GM12878 (cell line): ENCODE measurements at places on chromosomes 3 and 15. TPM values are rescaled to one million over a fixed set of nuclear protein-coding genes. Genes with fewer than 3 reads are reported as not detected.

Gene PHLDB2
- total RNA-seq = 0.64 and 0.90 TPM in 2 replicates

Gene FBXW12
- total RNA-seq = 0.15 TPM in 1 of 2 replicates, not detected in the other

Gene DUOX1
- 0.08 and 0.26 TPM in 2 replicates for total RNA-seq

Gene SLC12A1
- total RNA-seq = not detected in 2 replicates

GRCh38 chr15:77633134-77633912 is 611 bp upstream of the LINGO1 start:
- peak overlapping the region; percentile 29; the same call in 1 of the 2 replicates for H3K4me3 ChIP-seq
- peaks cover 16% of the 10 kb centered on the region for H3K27me3 ChIP-seq
- H3K27ac ChIP-seq = no peak overlapping the region

GRCh38 chr3:39133822-39134221 is 19.6 kb downstream of the CSRNP1 start:
- no peaks in the 10 kb centered on the region; the same call in 1 of the 2 replicates for H3K36me3 ChIP-seq
- H3K27ac ChIP-seq = no peak overlapping the region

DNA sequence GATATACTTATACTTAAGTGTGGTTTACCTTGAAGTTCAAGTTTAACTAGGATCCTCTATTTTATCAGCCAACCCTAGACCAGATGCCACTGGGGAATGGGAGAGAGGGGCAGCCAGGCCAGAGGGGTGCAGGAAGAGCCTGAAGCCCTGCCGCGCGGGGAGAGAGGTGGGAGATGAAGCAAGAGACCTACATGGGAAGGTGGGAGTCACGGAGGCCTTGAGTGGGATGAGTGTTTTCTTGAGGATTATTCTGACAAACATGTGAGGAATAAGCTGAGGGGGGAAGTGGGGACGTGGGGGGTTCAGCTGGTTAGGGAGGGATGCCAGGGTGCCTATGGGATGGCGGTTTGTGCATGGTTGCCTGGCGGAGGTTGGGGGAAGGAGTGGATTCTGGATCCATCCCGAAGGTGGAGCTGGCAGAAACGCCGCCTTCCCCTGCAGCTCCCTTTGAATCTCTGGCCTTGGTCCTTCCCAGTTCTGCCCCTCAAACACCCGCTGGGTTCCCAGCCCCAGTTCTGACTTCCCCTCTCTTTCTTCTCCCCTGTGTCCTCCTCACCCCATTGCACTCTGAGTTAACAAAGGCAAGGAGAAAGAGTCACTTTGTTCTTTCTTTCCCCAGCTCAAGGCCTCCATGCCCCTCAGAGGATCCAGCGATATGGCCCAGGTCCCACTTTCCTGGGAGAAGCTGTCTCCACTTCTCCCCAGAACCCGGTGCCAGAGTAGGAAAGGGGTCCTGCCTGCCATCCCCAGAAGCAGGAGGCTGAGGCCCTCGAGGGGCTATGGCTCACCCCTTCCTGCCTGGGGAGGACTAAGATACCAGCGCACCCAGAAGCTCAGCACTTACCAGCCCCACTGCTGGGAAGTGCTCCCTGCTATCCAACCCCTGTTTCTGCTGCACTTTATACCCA is 274.2 kb downstream of the UACA start:
- DNase-seq = no peak
- H3K27me3 ChIP-seq = no peaks in the 10 kb centered on the region
- H3K36me3 ChIP-seq = no peaks in the 10 kb centered on the region
- no peak overlapping the region for H3K4me3 ChIP-seq
- no peak overlapping the region for H3K27ac ChIP-seq

Gene MESP2
- not detected in 2 replicates for total RNA-seq

- H3K27me3 ChIP-seq = peaks cover 22% of the 10 kb centered on the region
- H3K36me3 ChIP-seq = no peaks in the 10 kb centered on the region
- H3K4me1 ChIP-seq = peaks cover 20% of the 10 kb centered on the region
- DNase-seq = no peak
- no peak within 1 kb of the TSS for H3K27ac ChIP-seq
- peak within 1 kb of the TSS; percentile 58; the same call in 1 of the 2 replicates for H3K4me3 ChIP-seq
These were observed at the start of the genes OSBPL10 and ZNF860 for GRCh38 chr3:31981206-31982181. TSS of gene OSBPL10 (minus strand) at chr3:31981262. CDS start at chr3:31981179, 83 bp downstream. TSS of gene ZNF860 (plus strand) at chr3:31981750. CDS start at chr3:31989080, 7,330 bp downstream.

- H3K36me3 ChIP-seq = no peaks in the 10 kb centered on the region
- DNase-seq = no peak
- peaks cover 40% of the 10 kb centered on the region for H3K4me1 ChIP-seq
- H3K4me3 ChIP-seq = peak overlapping the region; percentile 33
- H3K27me3 ChIP-seq = no peaks in the 10 kb centered on the region
These were observed 32.7 kb downstream of the LRIG1 start for GRCh38 chr3:66467996-66468735.

Gene CLSTN2
- total RNA-seq = 0.03 and 0.05 TPM in 2 replicates

GRCh38 chr3:123151251-123151705 is 50.5 kb upstream of the SEC22A start:
- no peak overlapping the region for H3K4me3 ChIP-seq
- no peak overlapping the region for H3K27ac ChIP-seq
- no peak for DNase-seq
- peaks cover 11% of the 10 kb centered on the region; the same call in 1 of the 2 replicates for H3K36me3 ChIP-seq

Gene TSEN2
- 17.7 and 17.8 TPM in 2 replicates for total RNA-seq

DNA sequence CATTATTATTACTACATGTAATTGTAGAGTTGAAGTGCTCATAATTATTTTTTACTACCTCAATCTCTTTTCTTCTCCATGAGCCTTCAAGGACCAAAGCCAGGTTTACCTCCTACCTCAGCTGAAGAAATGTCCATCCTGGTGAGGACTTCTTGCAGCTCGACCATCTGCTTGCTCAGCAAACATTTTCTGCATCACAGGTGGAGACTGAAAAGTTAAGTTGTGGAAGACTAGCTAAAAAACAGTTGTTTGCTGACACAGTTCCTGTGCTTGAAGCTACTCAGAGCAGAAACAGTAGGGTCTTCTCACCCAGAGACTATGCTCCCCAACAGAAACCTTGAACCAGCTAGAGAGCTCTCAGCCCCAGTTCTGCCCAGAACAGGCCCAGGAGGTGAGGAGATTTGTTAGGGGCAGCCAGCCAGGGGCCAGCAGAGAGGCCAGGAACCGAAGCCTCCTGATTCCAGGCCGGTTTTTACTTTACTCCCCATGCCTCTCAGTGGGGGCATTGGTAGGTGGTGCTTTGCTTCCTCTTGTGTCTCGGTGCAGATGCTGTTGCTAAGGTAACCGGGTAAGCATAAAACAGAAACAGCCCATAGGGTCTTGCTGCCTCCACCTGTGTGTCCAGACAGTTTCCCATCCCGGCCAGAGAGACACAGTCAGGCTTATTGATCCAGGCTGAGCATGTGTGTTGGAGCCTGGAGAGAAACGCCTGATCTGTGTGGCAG is 54.9 kb downstream of the CCNL1 start:
- DNase-seq = no peak
- peaks cover 31% of the 10 kb centered on the region for H3K4me1 ChIP-seq
- no peaks in the 10 kb centered on the region for H3K36me3 ChIP-seq
- peak overlapping the region; percentile 63; the same call in 1 of the 2 replicates for H3K27ac ChIP-seq

DNA sequence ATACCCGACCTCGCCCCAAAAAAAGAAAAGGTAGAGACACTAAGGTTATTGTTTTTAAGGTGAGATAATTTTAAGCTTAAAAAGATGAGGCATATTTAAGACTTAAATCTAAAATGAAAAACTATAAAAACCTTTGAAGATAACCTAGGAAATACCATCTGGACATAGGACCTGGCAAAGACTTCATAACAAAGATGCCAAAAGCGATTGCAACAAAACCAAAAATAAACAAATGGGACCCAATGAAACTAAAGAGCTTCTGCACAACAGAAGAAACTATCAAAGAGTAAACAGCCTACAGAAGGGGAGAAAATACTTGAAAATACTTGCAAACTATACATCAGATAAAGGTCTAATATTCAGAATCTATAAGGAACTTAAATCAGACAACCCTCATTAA is 80.9 kb downstream of the TMCC1 start:
- DNase-seq = no peak
- H3K4me1 ChIP-seq = no peaks in the 10 kb centered on the region
- no peaks in the 10 kb centered on the region for H3K36me3 ChIP-seq
- H3K27ac ChIP-seq = no peak overlapping the region
- H3K27me3 ChIP-seq = no peaks in the 10 kb centered on the region
- no peak overlapping the region for H3K4me3 ChIP-seq

GRCh38 chr15:50312636-50313035 is 42.4 kb downstream of the GABPB1 start:
- H3K27ac ChIP-seq = no peak overlapping the region
- no peaks in the 10 kb centered on the region for H3K27me3 ChIP-seq
- no peaks in the 10 kb centered on the region for H3K36me3 ChIP-seq
- H3K4me3 ChIP-seq = no peak overlapping the region
- H3K4me1 ChIP-seq = peaks cover 4% of the 10 kb centered on the region; the same call in 1 of the 2 replicates
- no peak for DNase-seq

Gene CHSY1
- total RNA-seq = 17.5 and 17.8 TPM in 2 replicates

Gene GOLGA8Q
- not detected in 2 replicates for total RNA-seq

- no peaks in the 10 kb centered on the region for H3K36me3 ChIP-seq
- H3K4me3 ChIP-seq = no peak overlapping the region
- no peaks in the 10 kb centered on the region for H3K4me1 ChIP-seq
These were observed 15.6 kb upstream of the FBXW12 start for GRCh38 chr3:48356419-48356818.

Gene GOLGA8S
- total RNA-seq = not detected in 2 replicates

- H3K4me1 ChIP-seq = no peaks in the 10 kb centered on the region
- DNase-seq = no peak
- H3K27ac ChIP-seq = no peak overlapping the region
- H3K27me3 ChIP-seq = no peaks in the 10 kb centered on the region
- H3K4me3 ChIP-seq = no peak overlapping the region
These were observed 172.6 kb upstream of the UMPS start for GRCh38 chr3:124557433-124558232.

DNA sequence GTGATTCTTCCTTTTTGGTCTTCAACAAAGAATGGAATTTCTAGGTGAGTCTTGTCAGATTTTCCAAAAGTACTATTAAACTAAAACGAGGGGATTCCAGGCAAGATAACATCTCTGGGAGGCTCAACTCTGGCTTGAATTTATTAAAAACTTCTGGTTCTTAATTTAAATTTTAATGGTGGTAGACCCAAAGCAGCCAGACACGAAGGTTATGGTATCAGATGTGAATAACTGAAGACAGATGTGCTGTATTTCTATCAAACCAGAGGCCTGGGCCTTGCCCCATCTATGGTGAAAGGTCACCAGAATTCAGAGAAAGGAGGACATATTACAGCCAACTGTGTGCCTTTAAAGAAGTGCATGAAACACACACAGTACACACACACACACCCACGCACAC is 283.2 kb upstream of the ICE2 start:
- no peak overlapping the region for H3K27ac ChIP-seq
- no peaks in the 10 kb centered on the region for H3K27me3 ChIP-seq
- no peaks in the 10 kb centered on the region for H3K4me1 ChIP-seq
- no peak overlapping the region for H3K4me3 ChIP-seq
- H3K36me3 ChIP-seq = no peaks in the 10 kb centered on the region

Gene ASB14
- not detected in 2 replicates for total RNA-seq

DNA sequence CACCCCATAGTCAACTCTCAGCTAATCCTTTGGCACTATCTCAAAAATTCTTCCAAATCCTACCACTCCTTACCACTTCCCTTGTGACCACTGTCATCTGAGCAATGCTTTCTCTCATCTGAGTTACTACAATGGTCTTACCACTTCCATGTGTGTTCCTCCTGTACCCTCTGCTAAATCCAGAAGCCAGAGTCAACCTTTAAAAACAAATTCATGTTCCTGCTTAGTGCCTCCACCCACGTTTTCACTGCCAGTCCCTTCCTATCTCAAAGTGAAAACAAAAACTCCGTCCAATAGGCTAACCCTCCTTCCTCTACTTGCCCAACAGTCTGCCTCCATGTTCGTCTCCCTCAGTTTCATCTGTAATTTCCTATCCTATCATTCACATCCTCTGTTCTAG is 109.0 kb downstream of the ADAMTS9 start:
- H3K4me3 ChIP-seq = no peak overlapping the region
- H3K4me1 ChIP-seq = no peaks in the 10 kb centered on the region

DNA sequence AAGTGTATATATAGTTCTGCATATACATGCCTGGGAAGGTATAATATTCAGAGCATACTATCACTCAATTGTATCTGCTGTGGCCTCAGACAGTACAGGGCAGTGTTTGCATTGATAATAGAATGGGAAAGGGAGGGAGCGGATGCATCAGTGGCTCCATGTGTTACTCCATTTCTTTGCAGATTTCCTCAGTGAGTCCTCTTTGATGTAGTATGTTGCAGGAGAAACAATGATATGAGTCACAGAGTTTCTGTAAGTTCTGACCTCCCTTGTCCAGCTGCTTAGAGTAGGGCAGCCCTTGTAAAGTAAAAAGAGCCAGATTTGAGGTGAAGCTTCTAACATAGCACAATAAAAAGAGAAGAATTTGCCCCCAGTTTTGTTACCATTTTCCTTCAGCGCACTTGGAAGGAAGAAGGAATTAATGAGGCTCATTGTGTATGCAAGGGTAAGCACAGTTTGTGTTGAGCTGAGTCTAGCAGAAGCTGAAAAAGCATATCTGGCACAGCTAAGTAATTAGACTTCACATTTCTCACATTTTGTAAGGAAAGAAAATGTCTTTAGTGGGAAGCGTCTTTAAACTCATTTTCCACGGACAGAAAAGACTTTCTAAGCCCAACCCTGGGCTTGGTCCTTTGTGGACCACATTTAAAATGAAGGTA is 555.8 kb upstream of the IL12A start:
- H3K4me3 ChIP-seq = no peak overlapping the region
- H3K4me1 ChIP-seq = no peaks in the 10 kb centered on the region
- no peaks in the 10 kb centered on the region for H3K27me3 ChIP-seq
- DNase-seq = no peak

DNA sequence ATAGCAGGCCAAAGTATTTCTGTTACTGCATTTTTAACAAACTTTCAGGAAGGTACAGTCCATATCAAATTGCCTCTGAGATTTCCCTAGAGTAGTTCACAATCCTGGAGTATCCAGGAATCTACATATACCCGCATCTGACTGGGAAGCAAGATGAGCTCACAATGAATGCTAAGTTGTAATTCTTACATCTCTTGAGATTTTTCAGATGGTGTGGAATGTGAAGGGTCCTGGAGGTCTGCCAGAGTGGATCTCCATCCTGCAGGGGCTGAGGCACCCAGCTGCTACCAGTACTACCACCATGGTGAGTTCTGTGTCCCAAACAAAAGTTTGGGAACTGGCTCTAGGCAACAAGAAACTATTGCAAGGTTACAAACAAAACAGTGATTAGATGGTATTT is 156.7 kb upstream of the CCDC54 start:
- H3K4me3 ChIP-seq = no peak overlapping the region
- no peaks in the 10 kb centered on the region for H3K27me3 ChIP-seq

Gene HESX1
- total RNA-seq = 2.7 and 3.1 TPM in 2 replicates
